Activated CD4-positive, alpha-beta T cell treated with anti-CD3 and anti-CD28 coated beads for 1 hour (primary cell): ENCODE measurements at places on chromosomes 1 and 21.

DNA sequence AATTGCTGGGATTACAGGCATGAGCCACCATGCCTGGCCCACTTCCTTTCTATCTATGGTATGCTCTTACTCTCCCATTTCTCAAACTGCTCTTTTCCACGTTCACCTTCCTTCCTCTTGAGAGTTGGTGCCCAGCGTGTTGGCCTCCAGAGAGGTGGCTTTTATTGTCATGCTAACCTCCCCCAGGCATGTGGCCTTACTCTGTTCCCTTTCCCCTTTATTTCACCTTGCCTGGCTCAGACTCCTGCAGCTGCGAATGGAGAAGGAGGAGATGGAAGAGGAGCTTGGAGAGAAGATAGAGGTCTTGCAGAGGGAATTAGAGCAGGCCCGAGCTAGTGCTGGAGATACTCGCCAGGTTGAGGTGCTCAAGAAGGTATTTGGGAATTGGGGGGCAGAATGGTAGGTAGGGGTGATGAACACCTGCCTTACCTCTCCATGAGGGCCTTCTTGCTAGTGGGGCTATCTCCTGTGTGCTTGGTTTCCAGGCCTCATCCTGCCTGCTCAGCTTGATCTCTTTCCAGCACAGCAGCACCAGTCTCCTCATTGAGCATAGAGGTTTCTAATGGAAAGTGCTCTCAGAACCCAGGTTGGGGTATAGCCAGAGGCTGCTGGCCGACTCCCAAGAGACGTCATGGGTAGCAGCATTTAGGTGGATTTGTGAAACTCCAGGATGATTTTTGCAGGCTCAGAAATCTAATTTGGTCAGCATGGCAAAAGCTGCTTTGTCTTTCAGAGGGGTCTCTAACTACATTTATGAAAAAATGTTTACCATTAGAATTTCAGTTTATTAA lies 13.2 kb upstream of the TUFT1 start:
- no peak for DNase-seq

- DNase-seq, result no peak
These were observed 311.0 kb downstream of the HLX start for GRCh38 chr1:221190249-221190648.

DNA sequence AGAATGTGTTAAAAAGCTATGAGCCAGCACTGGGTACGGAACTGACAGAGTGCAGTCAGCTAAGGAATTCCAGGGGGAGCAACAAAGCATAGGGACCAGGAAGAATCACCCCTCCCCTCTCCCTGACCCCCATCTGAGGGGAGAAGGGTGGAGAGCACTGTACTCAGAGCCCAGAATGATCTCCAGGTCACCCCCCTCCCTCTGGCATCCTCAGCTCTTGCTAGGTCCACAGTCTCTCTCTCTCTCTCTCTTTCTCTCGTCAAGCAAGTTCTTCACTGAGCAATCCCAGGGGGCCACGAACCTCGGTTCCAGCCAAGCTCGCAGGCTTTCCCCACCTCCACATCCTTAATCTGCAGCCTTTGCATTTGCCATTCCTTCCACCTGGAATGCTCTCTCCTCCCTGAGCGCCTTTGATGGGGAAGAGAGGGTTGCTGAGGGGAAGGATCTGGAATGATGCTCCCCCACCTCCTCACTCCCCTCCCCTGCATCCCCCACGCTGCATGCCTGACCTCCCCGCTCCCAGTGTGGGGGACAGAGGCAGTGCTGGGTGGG lies 6.7 kb upstream of the WASF2 start:
- no peak for DNase-seq

- DNase-seq, result no peak
These were observed 164.6 kb upstream of the GJB5 start for GRCh38 chr1:34590211-34590623.

GRCh38 chr21:16034446-16035190 lies 304.8 kb downstream of the USP25 start:
- no peak for DNase-seq

- DNase-seq, result no peak
These were observed 44.5 kb upstream of the EDN2 start for GRCh38 chr1:41528726-41529605.

DNA sequence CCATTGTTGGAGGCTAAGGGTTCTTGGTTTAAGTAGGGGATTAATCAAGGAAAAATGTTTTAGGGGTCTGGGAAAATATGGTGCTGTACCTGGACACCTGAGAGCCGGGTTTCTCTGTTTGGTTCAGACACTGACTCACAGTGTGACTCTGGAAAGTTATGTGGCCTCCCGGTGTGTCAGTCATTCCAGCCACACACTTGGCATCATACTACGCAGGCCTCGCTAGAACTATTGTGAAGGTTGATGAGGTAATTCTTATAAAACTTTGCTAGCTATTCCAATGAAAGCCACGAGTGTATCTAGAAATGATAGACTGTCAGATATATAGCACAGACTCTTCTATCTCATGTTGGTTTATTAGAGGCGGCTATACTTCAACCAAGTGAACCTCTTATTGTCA lies 4.8 kb upstream of the CAMSAP2 start:
- no peak for DNase-seq

DNA sequence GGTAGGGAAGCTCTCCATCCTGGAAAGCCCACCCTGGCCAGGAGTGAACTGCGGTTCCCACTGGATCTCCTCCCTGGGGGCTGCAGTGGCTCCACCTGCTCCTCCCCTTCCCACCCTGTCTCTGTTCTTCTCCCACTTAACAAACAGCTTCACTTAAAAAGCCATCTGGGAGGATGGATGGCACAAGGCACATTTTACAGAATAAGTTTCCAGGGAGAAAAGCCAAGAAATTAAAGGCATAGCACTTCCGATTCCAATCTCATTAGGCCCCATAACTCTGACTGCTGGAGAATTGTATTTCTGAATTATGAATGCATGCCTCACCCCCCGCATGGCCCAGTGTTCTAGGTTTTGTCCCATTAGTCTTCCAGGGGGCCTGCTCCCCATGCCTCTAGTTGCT lies 718.3 kb downstream of the PTPRU start:
- no peak for DNase-seq

DNA sequence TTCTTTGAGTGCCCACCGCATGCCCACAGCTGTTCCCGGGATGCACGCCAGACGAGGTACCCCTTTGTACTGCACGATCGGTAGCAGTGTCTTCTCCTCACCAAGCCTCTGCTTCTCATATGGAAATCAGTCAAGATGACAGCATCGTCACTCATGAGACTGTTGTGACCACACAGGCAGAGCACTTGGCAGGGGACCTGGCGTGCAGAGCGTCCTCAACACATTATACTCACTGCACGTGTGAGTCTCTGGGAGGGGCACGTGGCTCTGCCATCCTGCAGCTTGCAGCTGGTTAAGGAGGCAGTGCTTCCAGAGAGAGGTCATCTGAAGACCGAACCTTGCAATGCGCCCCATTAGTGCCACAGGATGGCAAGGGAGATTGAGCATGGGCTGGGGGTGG lies 266.8 kb downstream of the NPHP4 start:
- DNase-seq, result no peak

- DNase-seq, result no peak
These were observed 15.9 kb downstream of the ATF6 start for GRCh38 chr1:161781995-161782394.

- DNase-seq, result no peak
These were observed 18.1 kb downstream of the RGS2 start for GRCh38 chr1:192826791-192827546.

DNA sequence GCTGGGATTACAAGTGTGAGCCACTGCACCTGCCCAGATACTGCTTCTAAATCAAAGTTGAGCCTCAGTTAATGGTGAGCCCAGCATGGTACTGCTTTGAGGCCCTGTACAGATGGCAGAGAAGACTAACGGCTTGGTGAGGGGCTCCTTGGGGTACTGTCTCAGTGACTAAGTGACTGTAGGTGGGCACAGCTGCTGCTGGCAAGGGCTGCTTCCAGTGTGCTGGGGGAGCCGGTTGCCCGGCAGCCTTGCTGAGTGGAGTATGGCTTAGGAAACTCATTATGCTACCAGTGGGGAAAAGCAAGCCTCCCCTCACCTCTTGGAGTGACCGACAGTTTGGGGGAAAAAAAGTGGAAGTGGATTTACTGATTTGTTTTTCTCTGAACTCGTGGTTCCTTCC lies 23.6 kb upstream of the ARHGEF10L start:
- DNase-seq, result no peak

GRCh38 chr1:216142921-216143320 lies 280.3 kb downstream of the USH2A start:
- no peak for DNase-seq

GRCh38 chr21:35428001-35428320 lies 378.9 kb upstream of the RUNX1 start:
- no peak for DNase-seq

DNA sequence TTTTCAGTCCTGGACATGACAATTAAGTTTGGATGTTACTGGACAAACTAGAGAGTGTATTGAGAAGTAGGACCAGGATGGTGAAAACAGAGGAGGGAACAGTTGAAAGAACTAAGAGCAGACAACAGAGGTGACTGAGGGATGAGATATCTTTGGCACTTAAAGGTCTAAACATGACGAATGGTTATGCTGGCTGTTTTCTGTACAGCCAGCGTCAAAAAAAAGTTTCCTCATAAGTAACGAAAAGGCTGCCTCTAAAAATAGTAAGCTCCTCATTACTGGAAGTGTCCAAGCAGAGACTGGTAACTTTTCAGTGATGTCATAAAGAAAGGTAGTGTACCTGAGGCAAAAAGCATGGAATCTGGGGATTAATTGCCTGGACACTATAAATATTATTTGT lies 35.2 kb upstream of the AK4 start:
- no peak for DNase-seq

DNA sequence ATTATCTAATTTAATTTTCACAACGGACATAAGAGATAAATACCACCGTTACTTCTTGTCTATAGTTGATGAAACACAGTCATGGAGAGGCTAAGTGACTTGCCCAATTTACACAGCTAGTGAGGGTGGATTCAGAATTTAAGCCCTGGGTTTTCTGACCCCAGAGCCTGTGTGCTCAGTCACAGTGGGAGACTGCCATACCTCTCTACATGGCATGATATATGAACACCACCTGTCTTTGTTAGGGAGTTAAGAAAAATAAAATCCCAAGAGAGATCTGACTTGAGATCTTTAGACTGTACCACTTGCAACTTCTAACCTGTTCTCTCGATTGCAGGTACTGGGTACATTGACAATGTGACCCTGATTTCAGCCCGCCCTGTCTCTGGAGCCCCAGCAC lies 40.3 kb downstream of the LAMC2 start:
- no peak for DNase-seq

GRCh38 chr1:162397943-162398560 lies 13.9 kb downstream of the SH2D1B start:
- no peak for DNase-seq

- no peak for DNase-seq
These were observed 15.8 kb downstream of the GTF2B start for GRCh38 chr1:88875595-88875994.

DNA sequence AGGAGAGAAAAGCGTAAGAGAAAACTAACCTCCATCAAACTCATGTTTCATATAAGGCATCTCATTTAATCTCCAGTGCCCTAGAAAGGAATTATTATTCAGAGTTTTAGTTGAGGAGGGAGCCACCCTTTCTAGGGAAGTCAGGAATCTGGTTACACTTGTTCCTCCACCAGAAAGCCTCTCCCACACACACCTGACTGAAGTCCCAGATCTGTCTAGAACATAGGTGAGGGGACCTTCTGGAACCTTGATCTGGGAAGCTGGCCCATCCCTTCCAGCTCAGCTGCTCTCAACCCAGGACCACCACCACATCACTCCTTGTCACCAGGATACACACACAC lies 1.9 kb upstream of the DENND2D start:
- no peak for DNase-seq

DNA sequence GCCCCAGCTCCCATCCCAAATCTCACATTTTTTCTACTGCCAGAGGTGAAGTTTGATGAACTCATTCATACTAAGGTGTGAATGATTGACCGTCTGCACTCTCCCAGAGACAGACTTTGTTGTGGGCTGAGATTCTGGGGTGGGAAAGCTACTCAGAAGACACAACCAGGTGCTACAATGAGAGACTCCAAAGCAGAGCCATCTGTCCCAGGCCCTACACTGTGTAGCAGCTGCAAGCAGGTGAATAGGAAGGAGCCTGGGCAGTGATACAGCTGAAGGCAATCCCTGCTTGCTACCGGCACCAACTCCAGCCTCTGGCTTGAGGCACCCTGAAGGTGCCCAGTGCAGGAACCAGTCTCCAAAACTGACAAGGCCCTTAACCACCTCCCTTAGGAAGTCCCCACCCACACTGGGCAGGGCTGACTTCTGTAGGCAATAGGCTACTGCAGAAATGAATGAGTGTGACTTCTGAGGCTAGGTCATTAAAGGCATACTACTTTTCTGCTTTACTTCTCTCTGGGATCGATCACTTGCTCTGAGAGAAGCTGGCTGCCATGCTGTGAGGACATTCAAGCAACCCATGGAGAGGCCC lies 79.7 kb upstream of the RUNX3 start:
- DNase-seq, result no peak

DNA sequence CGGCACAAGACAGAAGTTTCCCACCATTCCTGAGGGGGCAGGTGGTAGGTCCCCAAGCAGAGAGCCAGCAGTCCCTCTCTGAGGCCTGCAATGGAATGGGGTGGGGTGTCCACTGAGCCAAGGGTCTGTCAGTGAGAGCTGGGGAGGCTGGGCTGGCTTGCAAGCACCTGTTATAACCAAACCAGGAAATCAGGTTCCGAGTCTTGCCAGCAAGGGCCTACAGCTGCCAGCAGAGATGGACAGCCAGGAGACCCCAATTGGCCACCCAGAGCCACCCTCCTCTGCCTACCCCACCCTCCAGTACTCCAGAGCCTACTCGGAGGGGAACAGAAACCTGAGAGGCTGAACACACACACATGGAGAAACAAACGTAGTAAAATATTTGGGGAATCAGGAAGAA lies 32.2 kb downstream of the PSEN2 start:
- DNase-seq, result no peak

- no peak for DNase-seq
These were observed 10.3 kb downstream of the FBXO28 start for GRCh38 chr1:224124220-224124619.

DNA sequence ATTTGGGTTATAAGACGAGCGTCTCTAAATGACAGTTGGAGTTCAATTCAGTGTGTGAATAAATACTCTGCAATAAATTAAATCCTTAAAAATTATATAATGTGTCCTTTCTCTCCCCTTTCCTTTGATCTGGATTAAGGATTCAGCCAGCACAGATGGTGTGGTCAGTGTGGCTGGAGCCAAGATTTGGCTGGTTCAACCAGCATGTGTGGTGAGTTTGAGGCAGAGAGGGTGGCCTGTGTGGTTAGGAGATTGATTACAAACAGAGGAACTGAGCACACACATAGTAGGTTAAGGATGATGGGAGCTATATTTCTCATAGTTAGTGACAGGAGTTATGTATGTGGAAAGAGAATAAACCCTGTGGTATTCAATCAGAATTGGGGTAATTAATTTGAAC lies 14.2 kb upstream of the AMIGO1 start:
- no peak for DNase-seq

GRCh38 chr1:214444182-214444939 lies 107.0 kb downstream of the PTPN14 start:
- DNase-seq, result no peak

DNA sequence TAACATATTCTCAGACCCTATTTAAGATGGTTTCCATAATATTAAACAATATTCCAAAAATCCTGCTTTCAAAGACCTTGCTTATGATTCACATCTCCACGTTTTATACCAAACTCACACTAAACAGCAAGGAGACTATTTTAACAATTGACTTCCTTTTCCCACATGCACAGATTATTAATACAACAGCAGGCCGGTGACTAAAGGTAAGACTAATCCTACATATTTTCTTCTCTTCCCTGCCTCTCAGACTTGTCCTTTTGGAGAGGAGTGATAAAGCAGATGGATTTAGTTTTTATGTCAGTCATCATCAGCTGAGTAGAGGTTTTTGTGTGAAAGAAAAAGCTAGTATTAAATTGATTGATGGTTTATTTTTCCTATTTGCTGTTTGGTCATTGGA lies 400.6 kb downstream of the NTNG1 start:
- DNase-seq, result no peak
